ENCODE measurements at places on chromosomes 13 and 19. TPM values are rescaled to one million over a fixed set of nuclear protein-coding genes. Genes with fewer than 3 reads are reported as not detected.

GRCh38 chr19:18868380-18869022 is 27.5 kb downstream of the CERS1 start:
- no peak for DNase-seq

GRCh38 chr19:10418235-10418484 is 2.2 kb upstream of the PDE4A start:
- DNase-seq: no peak

- DNase-seq: no peak
These were observed 34.3 kb downstream of the MAU2 start for GRCh38 chr19:19354932-19355331.

GRCh38 chr19:58575183-58576041 is 2.3 kb upstream of the MZF1 start:
- DNase-seq: no peak

DNA sequence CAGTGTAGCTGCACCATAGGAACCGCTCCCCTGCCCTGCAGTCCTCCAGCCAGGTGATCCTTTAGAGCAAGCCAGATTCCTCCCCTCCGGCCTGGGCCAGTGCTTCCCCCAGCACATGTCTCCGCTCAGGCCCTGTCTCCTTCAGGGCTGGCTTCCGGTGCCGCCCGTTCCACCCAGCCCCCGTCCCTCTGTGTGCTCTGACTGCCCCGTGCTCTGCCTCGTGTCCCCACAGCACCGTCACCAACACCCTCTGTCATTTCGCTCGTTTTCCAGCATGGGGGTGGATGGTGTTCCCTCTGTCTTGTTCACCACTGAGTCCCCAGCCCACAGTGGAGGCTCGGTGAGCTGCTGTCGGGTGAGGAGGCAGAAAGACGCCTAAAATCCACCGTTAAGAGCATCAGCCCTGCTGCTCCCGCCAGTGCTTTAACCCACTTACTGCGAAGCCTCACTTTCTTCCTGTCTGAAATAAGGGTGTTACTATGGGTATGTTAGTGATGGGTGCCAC is 54.5 kb downstream of the TSSK6 start:
- no peak for DNase-seq

DNA sequence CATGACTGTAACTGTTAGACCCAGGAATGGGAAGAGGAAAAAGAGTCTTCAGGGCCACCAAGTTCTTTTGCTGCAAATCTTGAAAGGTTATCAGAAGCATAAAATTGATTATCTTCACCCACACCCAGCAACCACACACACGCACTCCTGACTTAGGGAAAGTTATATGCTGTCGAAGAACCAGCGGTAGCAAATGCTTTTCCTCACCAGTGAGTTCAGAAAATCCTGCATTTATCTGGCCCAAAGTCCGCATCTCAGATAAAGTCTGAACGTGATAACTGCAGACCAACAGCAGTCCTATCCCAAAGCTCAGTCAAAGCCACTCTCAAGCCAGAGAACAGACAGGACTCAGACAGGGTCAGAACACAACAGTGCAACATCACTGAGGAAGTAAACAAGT is 115.6 kb downstream of the IRS2 start:
- DNase-seq: no peak

DNA sequence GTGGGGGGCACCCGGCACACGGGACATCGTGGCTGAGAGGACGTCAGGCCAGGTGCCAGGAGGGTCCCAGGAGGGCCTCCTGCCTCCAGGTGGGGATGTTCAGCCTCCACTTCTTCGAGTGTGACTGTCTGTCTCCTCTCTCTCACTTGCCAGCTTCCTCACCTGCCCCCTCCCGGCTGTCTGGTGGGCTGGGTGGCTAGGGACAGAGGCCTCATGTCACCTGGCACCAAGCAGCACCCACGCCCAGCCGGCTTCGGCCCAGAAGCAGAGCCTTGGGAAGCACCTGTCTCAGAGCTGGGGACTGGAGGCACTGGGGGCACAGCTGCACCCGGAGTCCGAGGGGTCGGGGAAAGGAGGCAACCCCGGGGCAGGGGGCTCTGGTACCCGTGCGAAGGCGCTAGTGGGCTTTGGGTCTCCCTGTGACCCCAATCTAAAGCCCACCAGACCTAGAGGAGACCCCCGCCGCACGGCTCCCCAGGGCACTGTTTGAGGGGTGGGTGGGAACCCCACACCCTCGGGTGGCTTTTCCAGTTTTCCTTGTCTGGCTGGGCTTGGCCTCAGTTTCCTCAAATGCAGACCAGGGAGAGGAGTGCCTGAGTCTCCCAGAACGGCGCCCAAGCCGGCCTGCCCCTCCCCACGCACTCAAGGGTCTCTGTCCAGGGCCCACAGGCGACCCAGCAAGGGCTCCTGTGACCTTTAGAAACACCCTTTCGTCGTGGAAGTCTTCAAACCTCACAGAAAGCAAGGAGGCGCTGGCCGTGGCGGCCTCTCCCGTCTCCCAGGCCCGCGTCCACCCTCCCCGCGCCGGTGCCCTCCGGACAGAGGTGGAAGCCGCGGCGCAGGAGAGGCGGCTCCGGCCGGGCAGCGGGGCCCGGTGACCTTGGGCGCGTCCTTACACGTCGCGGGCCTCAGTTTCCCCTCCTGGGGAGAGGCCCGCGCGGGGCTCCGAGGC is 664 bp upstream of the HCN2 start:
- no peak for DNase-seq

Gene CEACAM3
- not detected for total RNA-seq

Gene IL17D
- 0.35 TPM for total RNA-seq

Gene TEX26
- total RNA-seq: not detected

Gene PSPN
- total RNA-seq: 1.3 TPM

Gene KLF5
- 65.9 TPM for total RNA-seq

Gene KLK2
- total RNA-seq: not detected

All from PC-9 (cell line).